ENCODE measurements at places on chromosomes 3 and 15. TPM values are rescaled to one million over a fixed set of nuclear protein-coding genes. Genes with fewer than 3 reads are reported as not detected.

The LRRC31 gene
- polyA plus RNA-seq = 6.1 TPM

The CHRNA7 gene
- polyA plus RNA-seq = 2.3 TPM

The KCNAB1 gene
- 12.9 TPM for polyA plus RNA-seq

The ADAMTSL3 gene
- polyA plus RNA-seq = 18.3 TPM

The HRH1 gene
- 3.9 TPM for polyA plus RNA-seq

Data from aorta (tissue), 5 donors.